ENCODE measurements at places on chromosomes 7 and 10. TPM values are rescaled to one million over a fixed set of nuclear protein-coding genes. Genes with fewer than 3 reads are reported as not detected.
A peak's percentile ranks its signal among the peaks of the same experiment; 100 is the strongest.

GRCh38 chr7:86788948-86789347, 145.2 kb downstream of the GRM3 start:
- DNase-seq = no peak

DNA sequence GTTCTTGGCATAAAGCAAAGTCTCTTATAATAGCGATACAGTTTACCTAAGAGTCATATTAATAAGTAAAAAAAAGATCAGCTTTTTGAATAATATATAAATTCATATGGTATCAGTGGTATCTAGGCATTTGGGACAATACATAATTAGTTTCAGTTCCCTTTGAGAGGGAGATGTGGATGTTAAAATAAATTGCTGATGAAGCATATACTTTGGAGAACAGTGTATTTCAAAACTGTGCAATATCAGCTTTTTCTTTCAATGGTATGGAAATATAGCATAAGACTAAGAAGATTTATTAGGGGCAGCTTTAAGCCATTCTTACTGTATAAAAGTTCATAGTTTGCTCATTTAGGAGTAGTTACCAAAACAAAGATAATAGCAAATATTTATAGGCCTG, 35.5 kb downstream of the MDFIC start:
- no peak for DNase-seq

The AKR1D1 gene
- total RNA-seq = not detected

DNA sequence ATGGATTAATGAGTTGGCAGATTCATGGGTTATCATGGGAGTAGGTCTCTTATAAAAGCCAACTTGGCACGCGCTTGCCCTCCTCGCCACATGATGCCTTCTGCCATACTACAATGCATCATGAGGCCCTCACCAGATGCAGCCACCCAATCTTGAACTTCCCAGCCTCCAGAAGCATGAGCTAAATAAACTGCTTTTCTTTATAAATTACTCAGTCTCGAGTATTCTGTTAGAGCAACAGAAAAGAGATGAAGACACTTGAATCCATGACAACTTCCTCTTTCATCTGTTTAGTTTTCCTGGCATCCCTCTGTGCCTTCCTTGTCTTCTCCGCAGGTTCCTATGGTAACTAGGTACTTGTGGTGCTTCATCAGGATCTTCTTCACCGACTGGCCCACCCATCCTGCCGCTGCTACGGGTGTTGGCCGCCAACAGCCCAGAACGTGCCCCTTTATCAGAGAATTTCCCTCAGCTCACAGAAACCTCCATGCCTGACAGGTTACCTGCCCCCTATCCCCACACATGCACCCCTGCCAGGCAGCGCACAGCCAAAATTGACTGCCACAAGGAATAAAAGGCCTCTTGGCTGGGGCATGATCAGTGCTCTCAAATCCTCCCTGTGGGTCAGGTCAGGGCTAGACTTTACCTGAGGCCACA, 28.0 kb upstream of the PPIF start:
- no peak for DNase-seq

- no peak for DNase-seq
Observed at GRCh38 chr10:73892310-73893030, 18.1 kb upstream of the CAMK2G start.

GRCh38 chr10:33760056-33760943, 425.8 kb upstream of the NRP1 start:
- no peak for DNase-seq

DNA sequence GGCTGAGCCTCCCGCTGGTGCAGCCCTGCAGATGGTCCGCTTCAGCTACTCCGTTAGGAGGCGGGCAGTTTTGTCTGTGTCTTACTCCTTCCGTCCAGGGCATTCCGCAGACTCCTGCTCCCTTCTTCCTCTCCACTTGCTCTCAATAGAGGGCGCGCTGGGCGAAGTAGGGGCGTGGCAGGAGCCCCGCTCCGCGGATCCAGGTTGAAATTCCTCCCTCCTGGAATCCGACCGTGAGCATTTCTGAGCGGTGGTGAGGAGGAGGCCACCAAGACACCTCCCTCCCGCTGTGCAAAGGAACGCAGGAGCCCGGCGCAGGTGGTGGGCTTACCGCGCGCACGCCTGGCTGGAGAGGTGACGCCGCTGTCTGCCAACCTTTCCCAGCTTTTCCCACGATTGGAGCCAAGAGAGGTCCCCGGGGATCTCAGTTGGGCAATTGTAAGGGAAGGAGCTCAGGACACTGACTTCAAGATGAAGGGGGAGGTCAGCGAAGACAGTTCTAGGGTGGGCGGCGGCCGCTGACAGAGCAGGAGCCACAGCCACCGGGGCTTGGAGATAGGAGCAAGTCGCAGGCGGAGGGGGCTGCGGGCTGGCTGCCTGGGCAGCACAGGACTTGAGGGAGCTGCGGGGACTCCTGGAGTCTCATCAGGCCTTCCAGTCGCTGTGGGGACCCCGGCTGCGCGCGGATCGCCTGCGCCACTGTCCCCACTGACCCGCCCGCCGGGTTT, 1011.3 kb downstream of the XPNPEP1 start:
- peak; percentile 97 for DNase-seq

DNA sequence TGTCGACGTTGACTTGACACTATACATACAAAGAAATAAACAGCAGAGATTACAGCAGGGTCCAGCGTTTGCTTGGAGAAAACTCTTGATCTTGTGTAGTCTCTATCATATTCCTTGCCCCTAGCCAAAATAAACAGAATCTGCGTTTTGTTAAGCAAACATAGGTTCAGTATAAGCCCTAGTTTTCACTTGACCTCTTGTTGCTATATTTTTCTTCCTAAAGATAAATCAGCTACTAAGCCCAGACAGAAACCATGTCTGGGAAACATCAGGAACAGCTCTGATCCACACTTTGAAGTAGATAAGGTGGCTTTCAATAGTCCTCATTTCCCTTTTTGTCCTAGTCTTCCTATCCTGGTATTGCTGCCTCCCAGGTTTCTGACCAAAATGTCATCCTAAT, 328.2 kb upstream of the MAGI2 start:
- no peak for DNase-seq

The LHFPL3 gene
- 0.43 TPM for total RNA-seq

The ZNF425 gene
- 5.0 TPM for total RNA-seq

GRCh38 chr7:126718419-126718818, 534.3 kb downstream of the GRM8 start:
- no peak for DNase-seq

DNA sequence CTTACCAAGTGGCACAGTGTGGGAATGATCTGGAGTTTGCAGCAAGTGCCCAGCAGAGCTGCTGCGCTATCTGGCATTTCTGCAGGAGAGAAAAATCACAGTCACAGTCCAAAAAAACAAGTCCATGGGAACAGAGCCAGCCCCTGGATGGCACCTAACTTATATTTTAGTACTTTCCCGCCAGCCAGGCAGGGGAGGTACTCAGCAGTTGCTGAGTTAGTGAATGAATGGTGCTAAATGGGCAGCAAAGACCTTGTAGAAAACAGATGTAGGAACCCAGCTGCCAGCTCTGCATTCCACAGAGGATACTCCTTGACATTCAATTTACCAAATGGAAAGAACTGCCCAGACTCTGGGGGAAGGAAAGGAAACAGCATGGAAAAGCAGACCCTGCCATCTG, 54.5 kb downstream of the GSDME start:
- no peak for DNase-seq

The ZNF239 gene
- 13.8 TPM for total RNA-seq

The TMEM270 gene
- not detected for total RNA-seq

GRCh38 chr7:36486336-36486735, 96.7 kb downstream of the ANLN start:
- DNase-seq = no peak

The GTF2IRD1 gene
- 28.7 TPM for total RNA-seq

The CHAT gene
- not detected for total RNA-seq

DNA sequence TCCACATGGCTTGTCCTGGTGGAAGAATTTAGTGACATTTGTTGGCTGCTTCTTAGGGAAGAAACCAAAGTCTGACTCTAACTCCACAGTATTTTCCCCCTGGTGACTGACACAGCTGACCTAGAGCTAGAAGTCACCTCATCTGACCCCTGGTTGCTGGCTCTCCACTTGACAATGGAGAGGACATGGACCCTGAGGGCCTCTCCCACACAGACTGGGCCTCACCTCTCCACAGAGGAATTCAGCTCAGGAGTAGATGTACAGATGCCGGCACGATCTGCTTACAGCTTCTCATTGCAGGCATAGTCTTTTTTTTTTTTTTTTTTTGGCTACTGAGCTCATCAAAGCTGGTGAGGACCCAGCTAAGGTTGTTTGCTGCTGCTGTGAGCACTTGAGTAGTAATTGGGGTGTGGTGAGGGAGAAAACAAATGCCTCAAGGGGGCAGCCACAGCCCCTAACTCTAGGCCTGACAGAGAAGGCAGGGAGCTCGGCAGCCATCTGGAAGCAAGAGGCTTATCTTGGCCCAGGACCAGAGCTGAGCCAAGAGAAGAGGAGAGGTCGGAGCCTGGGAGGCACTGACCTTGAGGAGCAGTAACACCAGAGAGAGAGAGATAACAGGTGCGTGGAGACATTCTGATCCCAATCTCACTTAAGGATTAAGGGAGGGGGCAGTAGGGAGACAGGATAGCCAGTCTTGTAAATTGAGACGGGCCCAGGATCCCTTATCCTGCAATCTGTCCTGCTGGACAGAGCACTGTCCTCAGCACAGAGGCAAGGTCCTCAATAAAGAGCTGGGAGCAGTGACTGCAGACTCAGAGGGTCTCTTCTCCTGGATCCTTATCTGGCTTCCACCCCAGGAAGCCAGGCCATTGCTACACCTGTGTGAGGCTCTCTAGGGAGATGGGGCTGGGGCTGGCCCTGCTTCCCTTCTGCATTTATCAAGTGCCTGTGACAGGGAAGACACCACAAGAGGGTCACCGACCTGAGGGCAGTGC, 9.4 kb downstream of the PRSS58 start:
- DNase-seq = peak; percentile 34

DNA sequence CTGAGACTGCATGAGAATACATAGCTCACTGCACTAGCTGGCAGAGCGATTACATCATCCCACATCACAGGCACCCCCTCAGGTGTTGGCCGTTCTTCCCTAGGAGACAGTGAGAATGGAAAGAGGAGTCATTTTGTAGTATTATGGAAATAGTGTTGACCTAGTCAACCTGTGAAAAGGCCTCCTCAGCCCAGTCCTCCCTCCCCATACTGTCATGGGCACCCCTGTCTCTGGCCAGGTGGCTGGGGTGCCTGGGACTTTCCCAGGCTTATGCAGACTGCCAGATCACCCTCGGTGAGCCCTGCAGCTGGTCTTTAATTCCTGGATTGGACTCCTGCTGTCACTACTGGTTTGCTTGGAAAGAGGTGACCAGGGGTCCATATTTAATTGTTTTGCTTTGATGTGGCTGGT, 4.0 kb downstream of the INPP5A start:
- DNase-seq = no peak

DNA sequence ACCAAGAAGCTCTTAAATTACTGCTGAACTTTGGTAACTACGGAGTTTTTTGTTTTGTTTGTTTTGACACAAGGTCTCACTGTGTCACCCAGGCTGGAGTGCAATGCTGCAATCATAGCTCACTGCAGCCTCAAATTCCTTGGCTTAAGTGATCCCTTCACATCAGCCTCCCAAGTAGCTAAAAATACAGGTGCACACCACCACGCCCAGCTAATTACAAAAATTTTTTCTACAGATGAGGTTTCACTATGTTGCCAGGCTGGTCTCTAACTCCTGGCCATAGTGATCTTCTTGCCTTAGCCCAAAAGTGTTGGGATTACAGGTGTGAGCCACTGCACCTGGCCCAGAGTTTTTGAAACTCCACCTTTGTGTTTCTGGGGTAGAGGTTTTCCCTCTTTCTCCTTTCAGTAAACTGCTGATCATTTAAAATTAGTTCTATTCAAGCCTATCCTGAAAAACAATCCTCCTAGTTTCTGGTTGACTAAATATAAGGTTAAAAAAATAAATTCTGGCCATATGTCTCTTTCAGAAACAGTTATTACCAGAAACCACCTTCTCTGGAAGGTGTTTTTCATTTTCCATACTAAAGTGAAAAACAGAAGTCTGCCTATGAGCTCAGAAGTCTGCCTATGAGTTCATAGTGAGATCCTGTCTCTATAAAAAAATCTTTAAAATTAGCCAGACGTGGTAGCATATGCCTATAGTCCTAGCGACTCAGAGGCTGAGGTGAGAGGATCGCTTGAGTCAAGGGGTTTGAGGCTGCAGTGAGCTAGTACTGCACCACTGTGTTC, 63.9 kb downstream of the VOPP1 start:
- no peak for DNase-seq

DNA sequence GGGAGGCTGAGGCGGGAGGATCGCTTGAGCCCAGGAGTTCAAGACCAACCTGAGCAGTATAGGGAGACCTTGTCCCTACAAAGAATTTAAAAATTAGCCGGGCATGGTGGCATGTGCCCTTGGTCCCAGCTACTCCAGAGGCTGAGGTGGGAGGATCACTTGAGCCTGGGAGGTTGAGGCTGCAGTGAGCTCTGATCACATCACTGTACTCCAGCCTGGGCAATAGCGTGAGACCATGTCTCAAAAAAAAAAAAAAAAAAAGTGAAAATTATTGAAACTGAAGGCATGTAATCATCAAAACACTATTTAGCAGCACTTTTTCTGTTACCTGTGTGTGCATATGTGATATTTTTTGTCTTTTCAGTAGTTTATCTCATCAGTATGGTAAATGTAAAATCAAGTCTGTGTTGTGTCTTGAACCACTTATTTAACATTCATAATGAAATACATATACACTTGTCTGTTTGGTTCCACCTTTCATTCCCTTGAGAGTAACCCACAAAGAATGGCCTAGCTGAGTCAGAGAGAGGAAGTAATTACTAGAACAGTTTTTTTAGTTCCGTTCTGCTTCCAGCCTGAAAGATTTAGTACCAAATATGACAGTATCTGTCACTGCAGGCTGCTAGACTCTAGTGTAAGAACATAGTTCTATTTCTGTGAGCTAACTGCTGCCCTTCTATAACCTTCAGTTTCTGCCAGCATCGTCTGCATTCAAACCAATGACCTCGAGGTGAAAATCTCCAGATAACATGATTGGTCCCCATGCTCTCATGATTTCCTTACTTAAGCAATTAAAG, 68.6 kb downstream of the MMRN2 start:
- DNase-seq = no peak
